ENCODE measurements at places on chromosomes 13 and 19.

DNA sequence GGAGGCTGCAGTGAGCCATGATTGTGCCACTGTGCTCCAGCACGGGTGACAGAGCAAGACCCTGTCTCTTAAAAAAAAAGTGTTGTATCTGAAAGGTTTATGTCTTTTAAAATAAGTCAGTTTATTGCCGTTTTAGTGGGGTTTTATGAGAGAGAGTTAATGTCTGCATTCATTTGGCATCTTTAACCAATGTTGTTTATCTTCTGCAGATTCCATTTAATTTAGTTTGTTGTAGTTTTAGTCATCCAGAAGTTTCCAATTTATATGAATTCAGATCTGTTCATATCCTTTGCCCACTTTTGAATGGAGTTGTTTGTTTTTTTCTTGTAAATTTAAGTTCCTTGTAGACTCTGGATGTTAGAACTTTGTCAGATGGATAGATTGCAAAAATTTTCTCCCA lies 36.7 kb upstream of the LPAR6 start:
- DNase-seq: no peak

- no peak for DNase-seq
Observed at GRCh38 chr13:89270736-89271135, 1599.6 kb downstream of the SLITRK5 start.

DNA sequence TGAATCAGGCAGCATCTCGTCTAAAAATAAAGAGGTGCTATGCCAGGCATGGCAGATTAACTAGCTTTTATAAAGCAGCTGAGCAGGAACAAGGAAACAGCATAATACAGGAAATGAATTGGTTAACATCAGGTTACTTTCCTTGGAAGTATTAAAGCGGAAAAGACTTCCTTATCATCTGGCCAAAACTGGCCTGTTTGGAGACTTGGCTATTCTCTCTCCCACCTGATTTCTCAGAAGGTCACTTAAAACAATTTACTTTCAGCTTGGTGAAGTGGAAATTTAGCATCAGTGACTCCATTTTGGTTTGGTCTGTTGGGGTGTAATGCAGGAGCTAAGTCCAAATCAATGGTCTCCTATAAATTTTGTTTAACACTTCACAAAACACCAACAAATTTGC lies 191.6 kb downstream of the NUFIP1 start:
- DNase-seq: no peak

DNA sequence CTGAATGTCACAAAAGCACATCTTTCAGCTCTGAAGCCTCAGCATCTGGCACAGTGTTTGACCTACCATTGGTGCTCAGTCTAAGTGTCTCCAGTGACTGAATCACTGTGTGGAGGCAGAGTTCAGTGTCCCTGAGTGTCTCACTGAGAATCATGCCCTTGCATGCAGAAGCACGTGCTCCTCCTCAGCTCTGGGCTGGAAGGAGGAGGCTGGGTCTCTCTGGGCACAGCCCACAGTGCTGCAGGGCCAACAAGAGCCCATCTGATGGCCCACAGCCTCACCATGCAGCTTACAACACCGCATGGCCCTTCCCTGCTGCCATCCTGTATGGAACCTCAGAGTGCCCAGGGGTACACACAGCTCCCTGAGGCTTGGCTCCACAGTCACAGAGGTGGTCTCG lies 86.1 kb downstream of the TEX26 start:
- DNase-seq: no peak

DNA sequence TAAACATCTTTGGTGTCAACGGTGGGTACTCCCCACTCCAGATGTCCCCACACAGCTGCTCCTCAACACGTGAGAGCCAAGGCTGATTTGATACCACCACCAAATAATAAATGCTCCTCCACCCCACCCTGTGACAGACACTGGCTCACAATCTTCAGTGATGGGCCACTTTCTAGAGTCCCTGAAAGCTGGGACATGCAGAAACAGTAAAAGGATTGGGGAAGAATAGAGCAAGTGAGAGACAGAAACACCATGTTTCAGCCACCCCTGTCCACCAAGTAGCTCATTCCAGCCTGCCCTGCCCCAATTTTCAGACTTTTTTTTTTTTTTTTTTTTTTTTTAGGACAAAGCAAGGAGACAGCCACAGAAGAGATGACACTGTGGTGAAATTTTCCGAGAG lies 1.6 kb downstream of the SLC46A3 start:
- no peak for DNase-seq

GRCh38 chr19:10979951-10980381 lies 19.1 kb downstream of the SMARCA4 start:
- DNase-seq: peak; percentile 26

DNA sequence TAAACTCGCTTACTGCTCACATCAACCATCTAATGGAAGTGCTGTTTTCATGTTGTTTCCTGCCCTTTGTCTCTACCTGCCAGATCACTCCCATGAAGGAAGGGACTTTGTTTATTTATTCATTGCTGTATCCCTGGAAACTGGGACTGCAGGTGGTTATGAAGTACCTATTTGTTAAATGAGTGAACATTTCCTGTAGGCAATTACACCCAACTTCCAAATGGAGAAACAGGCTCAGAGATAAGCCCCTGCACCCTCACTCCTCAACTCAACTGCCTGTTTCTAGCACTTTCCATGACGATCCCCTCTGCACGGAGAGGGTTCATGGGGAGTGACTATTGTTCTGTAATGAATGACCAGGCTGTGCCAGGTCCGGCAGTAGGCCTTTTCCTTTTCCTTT lies 1.9 kb upstream of the SELENOW start:
- peak; percentile 28 for DNase-seq

DNA sequence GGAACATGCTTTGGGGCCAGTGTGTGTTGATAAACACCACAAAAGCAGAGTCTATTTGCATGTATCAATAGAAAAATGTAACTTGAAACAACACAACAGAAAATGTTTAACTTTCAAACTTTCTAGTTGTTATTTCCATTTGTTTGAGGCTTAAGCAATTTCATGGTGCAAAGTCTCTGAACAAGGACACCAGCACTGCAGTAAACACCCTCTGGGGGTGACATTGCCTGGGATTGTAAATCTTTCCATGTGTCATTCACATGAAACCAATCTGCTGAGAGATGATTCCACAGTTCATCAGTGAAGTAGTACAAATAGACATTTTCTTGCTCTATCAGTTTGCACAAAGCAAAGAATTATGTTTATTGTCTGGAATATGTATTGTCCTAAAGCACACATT lies 124.5 kb downstream of the ITGBL1 start:
- DNase-seq: no peak

GRCh38 chr19:16473875-16474392 lies 2.2 kb upstream of the EPS15L1 start:
- no peak for DNase-seq
